ENCODE measurements at places on chromosomes 4 and X. TPM values are rescaled to one million over a fixed set of nuclear protein-coding genes. Genes with fewer than 3 reads are reported as not detected.

- DNase-seq: no peak
These were observed 98.2 kb upstream of the HHIP start for GRCh38 chr4:144547678-144548298.

GRCh38 chrX:106716004-106716403, 10.5 kb upstream of the RNF128 start:
- no peak for DNase-seq

YIPF7 gene
- polyA plus RNA-seq: not detected

BST1 gene
- 19.0 TPM for polyA plus RNA-seq

GYPE gene
- polyA plus RNA-seq: 0.60 TPM

TCP11X2 gene
- polyA plus RNA-seq: not detected

Measured in kidney (tissue), 22 donors.